ENCODE measurements at places on chromosomes 7 and 10.

GRCh38 chr10:97182288-97182990 is 3.3 kb downstream of the SLIT1 start:
- DNase-seq = no peak

DNA sequence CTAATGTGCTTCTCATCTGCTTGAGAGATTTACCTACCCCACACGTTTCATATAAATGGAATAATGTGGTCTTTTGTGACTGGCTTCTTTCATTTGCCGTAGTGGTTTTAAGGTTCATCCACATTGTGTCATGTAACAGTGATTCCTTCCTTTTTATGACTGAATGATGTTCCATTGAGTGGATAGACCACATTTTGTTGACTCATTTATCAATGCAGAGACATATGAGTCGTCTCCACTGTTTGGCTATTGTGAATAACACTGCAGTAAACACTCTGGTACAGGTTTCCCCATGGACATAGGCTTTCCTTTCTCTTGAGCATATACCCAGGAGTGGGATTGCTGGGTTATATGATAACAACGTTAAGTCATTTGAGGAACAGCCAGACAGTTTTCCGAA is 2.0 kb upstream of the AOC1 start:
- DNase-seq = no peak

- DNase-seq = no peak
Measured at GRCh38 chr10:107492389-107492788, 327.9 kb upstream of the SORCS1 start.

DNA sequence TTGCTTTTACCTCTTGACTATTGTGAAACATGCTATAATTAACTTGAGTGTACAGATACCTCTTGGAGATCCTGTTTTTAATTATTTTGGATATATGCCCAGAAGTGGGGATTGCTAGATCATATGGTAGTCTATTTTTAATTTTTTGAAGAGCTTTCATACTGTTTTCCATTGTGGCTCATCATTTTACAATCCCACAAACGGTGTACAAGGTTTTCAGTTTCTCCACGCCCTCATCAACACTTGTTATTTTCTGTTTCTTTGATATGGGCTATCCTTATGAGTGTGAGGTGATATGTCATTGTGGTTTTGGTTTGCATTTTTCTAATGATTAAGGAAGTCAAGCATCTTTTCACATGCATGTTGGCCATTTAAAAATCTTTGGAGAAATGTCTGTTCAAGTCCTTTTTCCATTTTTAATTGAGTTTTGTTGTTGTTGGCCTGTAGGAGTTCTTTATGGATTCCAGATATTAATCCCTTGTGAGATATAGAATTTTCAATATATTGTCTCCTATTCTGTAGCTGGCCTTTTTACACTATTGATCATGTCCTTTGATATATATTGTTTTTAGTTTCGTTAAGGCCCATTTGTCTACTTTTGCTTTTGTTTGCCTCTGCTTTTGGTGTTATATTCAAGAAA is 7.5 kb downstream of the AGK start:
- no peak for DNase-seq

GRCh38 chr7:608361-608760 is 88.7 kb upstream of the PDGFA start:
- no peak for DNase-seq

- DNase-seq = no peak
Measured at GRCh38 chr7:7479275-7479805, 56.3 kb downstream of the COL28A1 start.

GRCh38 chr7:54729107-54729506 is 29.9 kb downstream of the SEC61G start:
- no peak for DNase-seq

- DNase-seq = peak; percentile 56
Measured at GRCh38 chr7:36784991-36785940, 61.0 kb upstream of the AOAH start.

DNA sequence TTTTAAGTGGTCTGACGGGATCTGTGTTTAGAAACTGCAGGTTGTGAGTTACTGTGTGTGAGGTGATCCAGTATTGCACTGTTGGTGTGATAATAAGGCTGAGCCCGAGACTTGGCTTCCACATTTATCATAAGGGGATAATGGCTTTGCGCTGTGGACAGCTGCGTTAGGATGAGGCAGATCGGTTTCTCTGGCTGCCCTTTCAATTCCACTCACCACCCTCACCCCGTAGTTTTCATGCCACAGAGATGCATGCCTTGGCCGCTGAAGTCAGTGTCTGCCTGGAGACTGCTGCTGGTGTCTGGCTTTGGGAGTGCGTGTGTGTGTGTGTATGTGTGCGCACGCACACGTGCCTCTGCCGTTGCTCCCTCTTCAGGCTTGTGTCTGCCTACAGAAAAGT is 273.0 kb downstream of the CCDC3 start:
- no peak for DNase-seq

DNA sequence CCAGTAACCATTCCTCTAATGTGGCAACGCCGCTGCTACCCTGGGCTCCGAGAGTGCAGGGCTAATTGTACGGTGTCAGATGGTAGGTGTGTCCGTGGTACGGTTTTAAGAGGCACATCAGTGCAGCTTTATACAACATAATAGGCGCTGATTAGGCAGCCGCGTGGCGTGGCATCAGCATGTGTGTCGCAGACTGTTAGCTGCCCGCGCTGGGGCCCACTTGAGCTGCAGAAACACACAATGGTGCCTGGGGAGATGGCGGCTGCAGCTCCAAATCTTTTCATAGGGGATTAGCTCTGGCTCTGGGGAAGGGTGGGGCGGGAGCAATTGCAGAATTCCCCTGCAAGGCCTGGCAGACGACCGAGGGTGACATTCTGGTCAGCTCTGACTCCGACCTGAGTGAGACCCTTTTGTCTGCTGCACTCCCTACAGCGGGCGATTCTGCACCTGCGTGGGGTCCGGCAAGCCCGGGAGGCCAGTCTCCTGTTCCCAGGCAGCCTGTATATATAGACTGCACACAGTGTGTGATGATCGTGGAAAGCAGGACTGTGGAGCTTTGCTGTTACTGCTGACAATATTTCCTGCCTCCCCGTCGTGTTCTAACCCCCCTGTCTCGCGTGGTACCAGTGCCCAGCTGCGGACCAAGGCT is 722.7 kb upstream of the CELF2 start:
- no peak for DNase-seq
